Activated effector memory CD4-positive, alpha-beta T cell treated with Interleukin-2 at 50 U/mL for 16 hours (primary cell): ENCODE measurements at places on chromosomes 2 and 18.

GRCh38 chr2:136727973-136728699 lies 37.2 kb upstream of the THSD7B start:
- DNase-seq, result no peak

DNA sequence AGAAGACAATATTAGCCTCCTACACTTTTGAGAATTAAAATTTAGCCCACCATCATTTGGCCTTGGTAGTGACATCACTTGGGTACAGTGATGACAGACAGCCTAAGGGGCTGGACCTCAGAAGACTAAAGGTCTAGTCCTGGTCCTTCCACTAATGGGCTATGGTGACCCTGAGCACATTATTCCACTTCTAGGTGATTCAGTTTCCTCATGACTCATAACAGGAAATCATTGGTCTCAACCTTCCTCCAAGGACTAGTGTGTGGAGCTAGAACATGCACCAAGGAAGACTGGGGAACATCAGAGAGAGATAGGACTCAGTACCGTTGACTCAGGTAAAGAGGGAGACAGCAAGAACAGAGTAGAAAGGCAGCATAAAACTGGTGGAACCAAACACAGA lies 64.0 kb downstream of the TFCP2L1 start:
- DNase-seq, result no peak

GRCh38 chr2:155377266-155377680 lies 678.8 kb downstream of the KCNJ3 start:
- no peak for DNase-seq

DNA sequence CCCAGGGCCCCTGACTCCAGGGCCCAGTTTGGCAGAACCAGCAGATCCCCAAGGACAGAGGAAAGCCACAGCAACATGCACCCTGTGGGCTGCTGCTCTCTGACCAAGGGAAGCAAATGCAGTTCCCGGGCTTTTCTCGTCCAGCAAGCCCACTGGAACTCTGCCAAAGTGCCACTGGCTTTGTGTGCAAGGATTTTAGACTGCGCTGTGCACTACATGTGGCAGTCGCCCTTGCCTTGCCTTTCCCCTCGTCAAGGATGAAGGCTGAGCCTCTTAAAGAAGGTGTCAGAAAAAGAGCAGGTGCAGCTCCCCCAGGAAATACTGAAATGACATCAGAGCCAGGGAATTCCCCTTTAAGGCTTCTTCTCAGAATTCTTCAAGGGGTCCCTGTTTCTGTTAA lies 199.2 kb downstream of the TFCP2L1 start:
- DNase-seq, result no peak

GRCh38 chr2:109694190-109694589 lies 80.0 kb downstream of the SOWAHC start:
- no peak for DNase-seq

GRCh38 chr2:240499309-240500301 lies 58.2 kb downstream of the ANKMY1 start:
- no peak for DNase-seq
